ENCODE measurements at places on chromosomes 1 and 21.

DNA sequence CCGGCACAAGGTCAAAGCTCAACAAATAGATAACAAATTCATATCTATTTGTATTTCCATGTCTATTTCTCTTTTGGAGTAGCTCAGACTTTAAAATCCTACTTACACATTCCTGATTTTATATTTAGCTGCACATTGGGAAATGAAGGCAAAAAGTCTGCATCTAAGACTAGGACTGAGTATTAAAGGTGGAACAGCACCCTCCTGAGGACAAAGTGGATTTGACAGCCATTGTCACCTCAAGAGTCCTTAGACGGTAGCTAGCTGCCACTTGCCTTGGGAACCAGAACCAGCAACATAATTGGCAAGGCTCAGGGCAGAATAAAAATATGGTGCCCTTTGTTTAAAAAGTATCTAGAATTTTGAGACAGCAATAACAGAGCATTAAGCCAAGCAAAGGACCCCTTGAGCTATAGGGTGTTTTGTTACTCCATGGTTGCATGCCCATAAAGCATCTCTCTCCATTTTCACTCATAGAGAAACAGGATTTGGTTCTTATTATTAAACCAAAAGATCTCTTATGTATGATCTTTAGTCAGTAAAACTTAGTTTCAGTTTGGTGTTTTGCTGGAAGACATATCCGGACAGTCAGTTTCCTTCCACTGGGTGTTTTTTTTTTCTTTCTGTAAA lies 30.0 kb upstream of the SGIP1 start:
- DNase-seq: peak; percentile 64

DNA sequence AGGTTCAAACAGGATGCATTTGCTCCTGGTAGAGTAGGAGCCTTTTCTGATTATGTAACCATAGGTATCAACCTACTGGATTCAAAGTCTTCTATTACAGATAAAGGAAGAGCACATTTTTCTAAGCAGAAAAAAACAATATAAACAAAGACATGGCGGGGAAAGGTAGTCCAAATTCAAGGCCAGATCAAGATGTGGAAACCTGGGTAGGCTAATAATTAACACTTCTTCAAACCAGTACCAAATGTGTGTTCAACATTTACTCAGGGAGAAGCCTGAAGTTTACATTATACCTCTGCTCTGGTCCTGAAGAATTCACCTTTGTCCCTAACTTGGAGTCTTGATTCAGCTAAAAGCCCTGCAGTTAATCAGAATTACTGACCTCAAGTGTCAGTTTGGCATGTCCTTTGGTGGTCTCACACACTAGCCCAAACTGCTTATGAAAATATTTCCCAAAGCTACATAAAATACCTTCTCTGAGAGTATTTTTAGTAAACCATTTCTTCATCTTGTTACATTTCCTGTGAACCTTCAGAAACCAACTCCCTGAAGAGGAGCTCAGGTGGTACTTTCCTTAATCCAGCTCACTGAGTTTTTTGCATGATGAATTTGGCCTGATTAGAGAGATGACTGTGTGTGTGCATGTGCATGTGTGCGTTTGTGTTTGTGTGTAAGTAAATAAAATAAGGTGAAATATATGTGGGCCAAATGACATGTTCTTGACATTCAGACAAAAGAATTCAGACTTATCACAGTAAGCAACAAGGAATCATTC lies 70.2 kb downstream of the TOR3A start:
- DNase-seq: no peak

GRCh38 chr1:92990828-92991227 lies 29.6 kb upstream of the DIPK1A start:
- no peak for DNase-seq

- peak; percentile 41 for DNase-seq
Observed at GRCh38 chr1:159854116-159854692, 8.3 kb downstream of the VSIG8 start.

DNA sequence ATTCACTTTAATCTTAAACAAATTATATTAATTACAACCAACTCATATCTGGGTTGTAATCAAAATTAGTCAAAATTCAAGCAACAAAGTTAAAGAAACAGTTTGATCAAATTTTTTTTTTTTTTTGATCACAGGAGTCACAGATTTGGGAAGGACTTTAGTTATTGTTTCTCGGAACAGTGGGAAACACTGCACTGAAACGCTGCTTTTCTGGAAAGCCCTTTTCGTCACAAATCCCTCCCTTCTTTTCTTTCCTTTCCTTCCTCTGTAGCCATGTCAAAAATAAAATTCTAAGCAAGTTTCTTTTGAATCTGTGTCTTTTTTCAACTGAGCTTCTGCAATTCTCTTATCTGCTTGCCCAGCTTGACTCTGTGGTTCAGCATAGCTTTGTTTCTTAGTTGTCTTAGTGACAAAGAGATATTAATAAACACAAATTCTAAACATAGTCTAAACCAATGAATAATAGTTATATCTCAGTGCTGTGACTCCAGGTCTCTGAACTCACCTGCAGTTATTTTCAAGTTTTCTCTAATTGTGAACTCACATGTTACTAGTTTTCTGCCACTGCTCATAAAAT lies 53.8 kb downstream of the PTGS2 start:
- DNase-seq: no peak

DNA sequence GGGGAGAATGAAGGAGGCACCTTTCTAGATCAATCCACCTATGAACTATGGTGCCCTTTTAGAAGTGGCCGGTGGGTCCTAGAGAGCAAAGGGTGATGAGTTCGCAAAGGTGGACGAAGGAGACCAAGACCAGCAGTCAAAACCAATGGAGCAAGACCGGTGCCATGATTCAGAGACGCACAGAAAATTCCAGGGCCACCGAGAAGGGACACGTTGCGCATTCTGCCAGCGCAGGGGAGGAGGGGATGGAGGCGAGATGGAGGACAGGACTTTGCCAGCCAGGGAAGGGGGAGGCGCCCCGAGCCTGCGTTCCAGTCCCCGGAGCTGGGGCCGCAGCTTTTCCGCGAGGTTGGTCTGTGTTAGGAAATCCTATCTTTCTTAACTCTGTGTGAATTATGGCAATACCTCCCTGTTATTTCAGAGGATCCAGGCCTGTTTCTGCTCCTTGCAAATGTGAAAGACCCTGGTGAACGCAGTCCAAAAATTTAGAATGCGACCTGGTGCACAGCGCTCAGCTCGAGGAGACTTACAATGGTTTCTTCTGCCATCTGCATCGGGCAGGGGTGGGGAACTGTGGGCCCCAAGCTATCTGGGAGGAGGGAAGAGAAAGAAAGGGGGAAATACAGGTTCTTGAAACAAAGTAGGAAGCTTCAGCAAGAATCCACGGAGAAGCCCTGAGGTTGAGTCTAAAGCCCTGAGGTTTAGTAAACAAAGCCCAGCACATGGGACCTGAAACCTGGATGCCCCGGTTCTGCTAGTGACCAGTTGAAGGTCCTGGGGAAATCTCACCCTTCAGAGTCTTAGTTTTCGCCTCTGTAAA lies 129.4 kb downstream of the MRPS6 start:
- DNase-seq: no peak

DNA sequence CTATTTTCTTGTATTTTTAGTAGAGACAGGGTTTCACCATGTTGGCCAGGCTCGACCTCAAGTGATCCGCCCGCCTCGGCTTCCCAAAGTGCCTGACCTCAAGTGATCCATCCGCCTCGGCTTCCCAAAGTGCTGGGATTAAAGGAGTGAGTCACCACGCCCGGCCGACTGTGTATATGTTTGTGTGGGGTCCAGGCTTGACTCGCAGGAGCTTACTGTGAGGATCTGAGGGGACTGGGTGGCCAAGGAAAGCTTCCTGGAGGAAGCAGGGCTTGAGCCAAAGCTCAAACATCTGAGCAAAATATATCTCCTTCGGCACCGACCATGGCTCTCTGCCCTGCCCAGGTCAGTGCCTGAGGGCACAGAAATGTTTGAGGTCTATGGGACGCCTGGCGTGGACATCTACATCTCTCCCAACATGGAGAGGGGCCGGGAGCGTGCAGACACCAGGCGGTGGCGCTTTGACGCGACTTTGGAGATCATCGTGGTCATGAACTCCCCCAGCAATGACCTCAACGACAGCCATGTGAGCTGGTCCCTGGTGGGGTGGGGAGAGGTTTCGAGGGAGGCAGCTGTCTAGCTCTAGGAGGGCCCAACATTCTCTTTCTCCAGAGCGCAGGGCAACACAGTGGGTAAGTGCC lies 10.5 kb downstream of the PADI3 start:
- DNase-seq: no peak

- peak; percentile 0 for DNase-seq
Observed at GRCh38 chr21:15592271-15592860, 137.4 kb upstream of the USP25 start.

- DNase-seq: no peak
Observed at GRCh38 chr1:101013776-101014175, 11.8 kb downstream of the DPH5 start.

GRCh38 chr1:148372731-148373130 lies 110.4 kb downstream of the PPIAL4G start:
- no peak for DNase-seq

GRCh38 chr1:113533061-113533460 lies 142.7 kb downstream of the MAGI3 start:
- DNase-seq: no peak

- no peak for DNase-seq
Observed at GRCh38 chr1:92465256-92465647, 21.5 kb downstream of the GFI1 start.

DNA sequence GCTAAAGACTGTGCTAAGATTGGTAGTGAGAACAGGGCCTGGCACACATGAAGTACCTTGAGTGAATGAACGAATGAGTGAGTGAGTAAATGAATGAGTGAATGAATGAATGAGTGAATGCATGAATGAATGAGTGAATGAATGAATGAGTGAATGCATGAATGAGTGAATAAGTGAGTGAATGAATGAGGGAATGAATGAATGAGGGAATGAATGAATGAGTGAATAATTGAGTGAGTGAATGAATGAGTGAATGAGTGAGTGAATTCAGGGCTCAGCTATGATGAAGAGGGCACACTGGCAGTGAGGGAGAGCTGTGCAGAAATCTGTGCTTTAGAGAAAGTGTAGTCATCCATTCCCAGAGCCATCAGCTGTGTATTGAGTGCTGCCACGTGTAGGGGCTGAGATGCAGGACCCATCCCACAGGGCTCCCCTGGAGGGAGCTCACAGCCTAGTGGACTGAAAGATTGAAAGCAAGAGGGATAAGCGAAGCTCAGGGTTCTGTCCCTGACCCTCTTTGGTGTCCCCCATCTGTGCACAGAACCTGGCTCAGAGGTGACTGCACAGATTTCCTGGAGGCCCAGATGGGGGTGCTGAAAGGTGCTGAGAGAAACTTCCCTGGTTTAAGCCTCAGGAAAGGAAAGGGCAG lies 217.9 kb upstream of the VAMP3 start:
- no peak for DNase-seq

- peak; percentile 33 for DNase-seq
Observed at GRCh38 chr1:211643324-211644212, 31.9 kb downstream of the NEK2 start.

DNA sequence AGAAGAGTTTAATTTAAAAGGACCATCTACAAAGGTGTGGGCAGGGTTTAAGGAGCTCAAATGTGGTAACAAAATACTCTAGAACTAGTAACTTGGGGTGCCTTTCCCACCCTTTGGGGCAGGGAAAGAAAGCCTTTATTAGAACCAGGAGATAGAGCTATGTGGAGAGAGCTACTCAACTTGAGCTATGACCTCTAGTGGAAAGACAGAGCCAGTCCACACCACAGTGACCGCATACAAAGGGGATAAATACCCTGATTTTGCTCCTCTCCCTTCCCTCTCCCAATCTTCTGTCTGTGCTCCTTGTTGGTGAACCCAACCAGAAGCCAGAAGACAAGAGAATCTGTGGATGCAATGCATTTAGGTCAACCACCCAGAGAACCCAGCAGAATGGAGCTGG lies 54.4 kb upstream of the JAK1 start:
- no peak for DNase-seq

DNA sequence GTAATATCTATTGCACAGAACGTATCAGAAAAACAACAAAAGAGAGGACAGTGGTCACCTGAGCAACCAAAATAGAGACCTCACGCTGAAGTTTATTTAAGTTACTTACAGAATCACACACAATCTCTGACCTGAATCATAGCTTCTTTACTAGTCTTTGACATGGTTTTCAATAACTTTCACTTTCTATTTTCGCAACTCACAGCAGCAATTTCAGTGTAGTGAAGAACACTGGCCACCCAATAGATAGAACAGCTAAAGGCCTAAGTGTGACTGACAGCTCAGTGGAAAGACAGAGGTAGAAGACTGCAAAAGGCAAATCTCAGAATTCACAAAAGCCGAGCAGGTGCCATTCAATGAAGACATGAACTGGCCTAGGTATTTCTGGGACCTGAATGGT lies 435.6 kb upstream of the CHRM3 start:
- no peak for DNase-seq

DNA sequence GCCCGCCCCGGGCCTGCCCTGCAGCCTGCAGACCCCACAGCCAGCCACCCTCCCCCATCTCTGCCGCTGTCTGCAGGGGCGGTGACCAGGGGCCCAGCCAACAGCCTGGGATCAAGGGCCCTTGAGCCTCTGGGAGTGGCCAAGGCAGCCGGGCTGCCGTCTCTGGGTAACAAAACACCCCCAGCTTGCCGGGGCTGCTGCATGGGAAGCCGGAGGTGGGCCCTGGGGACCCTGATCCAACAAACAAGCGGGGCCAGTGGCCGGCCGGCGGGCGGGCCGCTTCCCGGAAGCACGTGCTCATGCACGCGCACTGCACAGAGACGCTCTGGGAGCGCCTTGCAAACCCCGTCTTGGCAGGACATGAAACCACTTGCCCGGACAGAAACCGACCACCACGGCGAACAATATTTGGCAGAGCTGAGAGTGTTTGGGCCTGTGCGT lies 13.2 kb downstream of the MEGF6 start:
- DNase-seq: no peak

- no peak for DNase-seq
Observed at GRCh38 chr1:2206813-2207487, 12.4 kb upstream of the FAAP20 start.

DNA sequence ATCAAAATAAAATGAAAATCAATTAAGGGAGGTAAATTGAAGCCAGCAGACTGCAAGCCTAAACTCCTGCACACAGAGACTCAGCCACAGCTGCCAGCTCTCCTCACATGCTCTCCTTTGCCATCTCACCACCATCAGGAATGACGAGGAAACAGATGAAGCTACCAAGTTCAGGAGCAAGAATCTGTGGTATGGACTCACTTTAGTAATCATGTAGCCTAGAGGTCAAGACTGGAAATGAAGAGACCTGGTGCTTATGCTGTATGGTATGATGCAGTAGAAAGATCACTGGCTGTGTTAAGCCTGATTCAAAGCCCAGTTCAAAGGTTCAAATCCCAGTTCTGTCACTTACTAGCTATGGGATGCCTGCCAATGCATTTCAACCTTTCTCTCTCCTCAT lies 78.9 kb upstream of the CAMK1G start:
- no peak for DNase-seq

DNA sequence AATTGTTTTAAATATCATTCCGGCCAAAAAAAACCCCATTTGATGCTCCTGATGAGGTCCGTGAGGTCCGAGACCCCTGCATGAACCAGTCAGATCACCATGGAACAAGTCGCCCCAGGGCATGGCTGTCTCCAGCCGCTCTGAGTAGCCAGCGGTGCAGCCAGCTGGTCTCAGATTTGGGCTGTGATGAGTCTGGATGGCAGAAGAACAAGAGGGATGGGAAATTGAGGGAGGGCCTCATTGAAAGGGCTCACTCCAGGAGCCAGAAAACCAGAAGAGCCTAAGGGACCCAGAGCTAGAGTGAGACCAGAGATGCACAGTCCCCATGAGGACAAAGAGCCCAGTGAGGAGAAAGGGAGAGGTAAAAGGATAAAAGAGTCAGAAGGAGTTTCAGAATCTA lies 174.0 kb downstream of the TOMM20 start:
- no peak for DNase-seq

GRCh38 chr1:201309416-201309815 lies 26.1 kb downstream of the PKP1 start:
- peak; percentile 90 for DNase-seq

- no peak for DNase-seq
Observed at GRCh38 chr1:205922314-205922713, 20.9 kb downstream of the SLC26A9 start.

Data from NCI-H1436 (cell line).